Ascending aorta (tissue), 2 donors: ENCODE measurements at places on chromosomes 1 and 21.

- DNase-seq, result no peak
Measured at GRCh38 chr21:30102871-30103270, 63.7 kb downstream of the CLDN17 start.

GRCh38 chr1:106061586-106062495, 994.6 kb upstream of the PRMT6 start:
- no peak for DNase-seq

- no peak for DNase-seq
Measured at GRCh38 chr1:239888639-239889038, 203.0 kb upstream of the FMN2 start.

GRCh38 chr1:9597361-9598315, 8.9 kb downstream of the TMEM201 start:
- DNase-seq, result no peak

DNA sequence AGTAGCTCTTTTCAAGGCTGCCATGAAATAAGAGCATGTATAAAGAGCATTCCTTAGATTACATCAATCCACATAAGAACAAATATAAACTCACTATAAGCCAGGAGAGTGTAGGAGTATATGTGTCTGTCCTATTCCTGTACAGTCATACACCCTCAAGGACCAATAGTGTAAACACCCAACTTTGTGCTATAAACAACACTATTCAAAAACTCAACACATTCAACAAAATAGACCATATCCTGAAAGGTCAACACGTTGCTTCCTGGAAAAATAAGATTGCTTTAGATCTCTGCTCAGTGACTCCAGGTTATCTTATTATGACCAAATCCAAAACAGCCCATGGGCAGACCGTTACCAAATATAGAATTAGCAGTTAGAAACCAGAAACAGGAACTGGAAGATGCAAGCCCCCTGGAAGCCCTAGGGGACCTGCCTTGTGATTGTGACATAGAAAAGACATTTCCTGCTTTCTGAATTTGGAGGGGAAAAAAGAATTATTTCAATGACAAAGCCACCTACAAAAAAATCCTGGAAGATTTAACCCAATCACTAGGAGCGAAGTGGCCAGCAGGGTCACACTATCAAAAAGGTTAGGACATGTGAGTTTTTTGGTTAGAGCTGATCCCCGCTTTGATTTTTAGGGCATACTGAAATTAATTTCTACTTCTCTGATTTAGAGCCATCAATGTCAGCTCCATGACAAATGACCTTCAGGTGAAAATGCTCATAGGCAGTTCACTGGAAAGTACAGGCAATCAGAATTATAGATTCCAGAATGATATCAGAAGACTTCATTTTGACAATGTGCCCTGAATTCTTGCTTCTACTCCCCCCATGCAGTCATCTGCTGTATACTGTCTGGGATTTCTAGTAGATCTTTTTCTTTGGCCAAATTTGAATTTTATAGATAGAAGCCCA, 59.9 kb downstream of the LRRC8C start:
- DNase-seq, result no peak

GRCh38 chr1:72433591-72433990, 151.3 kb upstream of the NEGR1 start:
- no peak for DNase-seq

DNA sequence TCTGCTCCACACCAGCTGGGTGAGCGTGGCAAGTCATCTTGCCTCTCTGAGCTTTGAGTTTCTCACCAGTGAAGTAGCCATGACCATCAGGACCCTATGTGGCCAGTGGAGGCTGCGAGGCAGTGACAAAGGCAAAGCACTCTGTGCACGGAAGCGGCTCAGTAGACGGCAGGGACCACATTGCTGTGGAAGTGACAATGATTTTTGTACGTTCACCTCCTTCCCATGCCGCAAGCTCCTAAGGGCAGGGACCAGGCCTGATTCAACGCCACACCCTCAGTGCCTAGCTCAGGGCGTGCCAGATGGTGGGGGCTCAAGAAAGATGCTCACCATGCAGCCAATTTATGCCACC, 210.5 kb downstream of the MATN1 start:
- DNase-seq, result no peak

DNA sequence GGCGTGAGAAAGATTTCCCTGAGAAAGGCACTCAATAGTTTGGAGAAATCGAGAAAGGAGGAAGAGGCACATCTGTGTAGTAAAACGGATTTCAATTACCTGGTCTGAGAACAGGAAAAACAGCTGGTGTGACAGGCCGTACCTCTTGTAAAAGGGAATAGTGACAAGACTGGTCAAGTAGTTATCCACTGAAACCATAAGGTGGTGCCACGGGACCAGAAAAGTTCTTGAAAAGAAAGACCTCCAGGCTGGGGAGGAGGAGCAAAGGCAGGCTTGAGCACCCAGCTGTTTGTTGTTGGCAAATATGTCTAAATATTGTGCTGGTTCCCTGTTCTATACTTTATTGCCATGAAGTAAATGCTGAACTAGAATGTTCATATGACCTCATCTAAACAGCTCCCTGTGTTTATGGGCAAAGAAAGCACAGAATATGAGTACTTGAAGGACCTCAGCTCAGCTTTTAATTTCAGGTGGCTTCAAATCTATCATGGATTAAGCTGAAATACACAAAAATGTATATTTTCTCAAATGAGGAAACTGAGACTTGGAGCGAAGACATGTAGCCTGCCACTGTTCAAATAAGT, 4.0 kb downstream of the HAO2 start:
- no peak for DNase-seq

- no peak for DNase-seq
Measured at GRCh38 chr1:76038287-76039004, 36.1 kb upstream of the ST6GALNAC3 start.

- DNase-seq, result peak; percentile 52
Measured at GRCh38 chr21:38333301-38334272, 76.8 kb downstream of the KCNJ15 start.

DNA sequence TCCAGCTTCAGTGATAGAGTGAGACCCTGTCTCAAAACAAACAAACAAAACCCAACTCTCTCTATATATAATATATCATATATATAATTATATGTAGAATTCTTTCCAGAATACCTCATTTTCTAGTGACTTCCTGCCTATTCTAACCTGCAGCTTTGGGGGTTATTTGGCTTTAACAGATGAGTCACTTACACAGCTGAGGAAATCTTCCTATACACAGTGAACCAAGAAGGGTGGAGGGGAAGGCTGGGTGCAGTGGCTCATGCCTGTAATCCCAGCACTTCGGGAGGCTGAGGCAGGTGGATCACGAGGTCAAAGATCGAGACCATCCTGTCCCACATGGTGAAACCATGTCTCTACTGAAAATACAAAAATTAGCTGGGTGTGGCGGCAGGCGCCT, 9.2 kb downstream of the RAB29 start:
- no peak for DNase-seq

DNA sequence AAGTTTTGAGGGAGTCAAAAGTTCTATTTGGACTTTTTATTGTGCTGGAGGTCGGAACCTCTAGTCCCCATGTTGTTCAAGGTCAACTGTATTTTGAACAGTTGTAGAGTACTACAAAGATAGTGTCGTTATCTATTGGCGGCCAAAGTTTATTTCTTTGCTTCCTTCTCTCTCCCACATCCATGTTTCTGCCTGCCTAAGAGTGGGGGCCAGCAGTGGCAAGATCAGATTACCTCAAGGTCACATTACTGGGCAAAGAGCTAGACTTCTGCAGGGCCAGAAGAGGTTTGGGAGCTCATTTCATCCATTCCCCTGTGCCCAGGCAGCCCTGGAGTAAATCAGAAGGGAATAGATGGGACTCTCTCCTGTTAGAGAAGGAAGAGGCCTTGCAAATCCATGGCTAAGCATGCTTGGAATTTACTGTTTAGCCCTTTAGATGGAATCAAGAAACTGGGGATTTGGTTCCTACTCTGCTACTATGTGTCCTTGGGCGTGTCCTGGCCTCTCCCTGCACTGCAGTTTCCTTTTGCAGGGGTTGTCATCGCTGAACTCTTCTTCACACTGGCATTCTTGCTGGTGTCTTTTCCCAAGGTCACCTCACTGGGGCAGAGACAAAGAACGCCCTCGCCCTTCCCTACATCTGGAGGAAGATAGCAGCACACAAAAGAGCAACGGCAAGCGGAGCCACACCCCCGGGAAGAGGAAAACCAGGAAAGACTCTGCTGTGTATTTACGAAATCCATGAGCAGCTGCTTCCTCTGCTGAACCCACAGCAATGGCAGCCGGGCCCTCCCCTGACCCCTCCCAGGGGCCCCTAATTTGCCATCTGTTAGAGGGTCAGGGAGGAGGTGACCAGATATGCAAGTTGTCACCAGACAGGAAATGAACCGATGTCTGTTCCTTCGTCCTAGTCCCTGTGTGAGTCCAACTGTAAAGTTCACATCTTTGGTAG, 73.3 kb downstream of the PLPP3 start:
- no peak for DNase-seq

DNA sequence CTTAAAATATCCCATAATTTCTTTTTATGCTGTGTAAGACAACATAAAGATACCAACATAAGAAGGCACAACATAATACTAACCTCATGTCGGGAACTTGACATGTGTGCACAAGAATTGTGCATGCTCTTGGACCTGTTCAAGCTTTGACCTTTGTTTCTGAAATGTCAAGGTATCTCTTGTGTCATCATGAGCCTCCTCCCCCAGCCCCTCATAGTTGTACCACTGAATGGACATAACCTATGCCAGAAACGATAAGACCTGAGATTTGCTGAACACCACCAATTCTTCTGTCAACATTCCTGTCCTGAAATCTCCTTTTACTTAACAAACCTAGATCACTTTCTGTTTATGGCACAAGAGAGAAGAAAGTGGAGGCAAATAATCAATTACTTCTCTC, 29.4 kb upstream of the PROX1 start:
- DNase-seq, result no peak

DNA sequence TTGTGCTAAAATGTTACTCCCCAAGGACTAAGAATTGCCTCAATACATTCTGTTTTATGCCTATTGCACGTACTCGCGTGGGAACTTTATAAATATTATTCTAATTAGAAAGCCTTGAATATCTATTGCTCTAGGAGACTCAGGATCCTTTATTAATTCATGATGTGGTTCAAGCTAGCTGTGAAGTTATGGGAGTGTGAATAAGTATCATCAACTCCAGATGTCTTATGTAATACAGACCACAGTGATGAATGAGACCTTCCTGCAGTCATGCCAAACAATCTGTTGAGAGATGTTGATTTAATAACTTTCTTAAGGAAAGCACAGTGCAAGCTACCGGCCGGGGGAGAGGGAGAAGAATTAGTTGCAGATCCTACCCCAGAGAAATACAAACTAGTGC, 519.2 kb upstream of the ZP4 start:
- no peak for DNase-seq

- DNase-seq, result no peak
Measured at GRCh38 chr21:44438531-44439210, 16.6 kb upstream of the LRRC3 start.

DNA sequence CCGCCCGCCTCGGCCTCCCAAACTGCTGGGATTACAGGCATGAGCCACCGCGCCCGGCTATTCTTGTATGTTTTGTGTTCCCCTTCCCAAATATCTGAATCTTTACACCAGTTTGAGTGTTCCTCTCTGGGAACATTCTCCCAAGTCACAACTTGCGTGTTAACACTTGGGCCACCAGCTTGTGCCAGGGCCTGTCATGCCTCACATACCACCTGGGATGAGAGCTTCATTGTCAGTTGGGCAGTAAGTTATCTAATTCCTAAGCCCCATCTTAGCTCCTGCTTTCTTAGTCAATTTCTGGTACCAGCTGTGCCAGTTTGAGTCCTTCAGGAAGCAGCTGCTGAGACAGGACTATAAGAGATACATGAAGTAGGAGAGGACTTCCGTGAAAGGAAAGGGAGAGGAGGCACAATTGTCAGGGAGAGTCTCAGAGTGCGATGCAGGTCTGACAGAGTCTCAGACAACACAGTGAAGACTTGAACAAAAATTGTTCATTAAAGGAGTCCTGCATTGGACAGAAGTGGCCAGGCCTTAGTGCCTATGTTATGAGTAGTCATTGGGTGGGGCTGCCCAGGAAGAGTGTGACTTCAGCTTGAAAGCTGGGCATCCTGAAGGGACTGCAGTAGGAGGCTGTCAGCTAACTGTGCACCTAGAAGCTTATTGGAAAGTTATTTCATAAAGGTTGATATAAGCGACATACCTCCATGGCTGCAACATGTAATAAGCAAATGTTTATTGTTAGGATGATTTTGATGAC, 17.3 kb downstream of the ZFYVE9 start:
- DNase-seq, result no peak

DNA sequence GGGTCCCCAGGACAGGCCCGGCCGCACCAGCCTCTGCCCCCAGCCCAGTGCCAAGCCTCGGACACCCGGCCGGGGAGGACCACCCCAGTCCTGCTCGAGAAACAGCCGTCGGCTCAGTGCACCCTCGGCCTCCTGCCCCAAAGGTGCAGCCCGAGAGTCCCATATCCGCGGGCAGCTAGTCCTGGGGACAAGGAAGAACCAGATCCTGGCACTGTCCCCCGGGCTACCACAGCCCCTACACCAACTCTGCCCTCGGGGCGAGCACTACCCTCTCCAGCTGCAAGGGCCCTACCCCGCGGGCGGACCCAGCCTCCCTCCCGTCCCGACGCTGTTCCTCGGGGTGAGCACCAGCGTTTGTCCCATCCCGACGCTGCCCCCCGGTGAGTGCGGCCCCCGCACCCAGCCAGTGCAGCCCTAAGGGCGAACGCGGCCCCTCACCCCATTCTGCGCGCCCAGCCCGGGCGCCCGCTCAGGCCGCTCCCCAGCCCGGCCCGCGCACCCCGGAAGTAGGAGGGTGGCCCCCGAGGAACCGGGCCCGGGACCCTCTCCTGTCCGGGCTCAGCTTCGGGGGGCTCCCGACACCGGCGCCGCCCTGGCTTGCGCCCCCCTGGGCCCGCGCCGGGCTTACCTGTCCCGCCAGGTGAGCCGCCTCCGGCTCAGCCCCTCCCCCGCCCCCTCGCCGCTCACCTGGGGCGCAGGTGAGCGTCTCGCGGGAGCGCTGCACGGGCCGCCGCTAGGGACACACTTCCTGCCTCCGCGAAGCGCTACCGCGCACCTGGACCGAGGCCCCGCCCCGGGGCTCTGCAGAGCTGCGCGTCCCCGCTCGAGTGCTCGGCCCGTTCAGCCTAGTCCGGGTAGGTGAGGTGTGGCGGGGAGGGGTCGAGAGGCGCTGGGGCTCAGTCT, at the start of gene KDF1:
TSS of gene KDF1 (minus strand) at position 747 of the 903 bp plus-strand sequence. CDS start 8,088 bp downstream, outside the sequence.
- DNase-seq, result no peak

- DNase-seq, result no peak
Measured at GRCh38 chr21:32946654-32947053, 79.1 kb upstream of the OLIG2 start.

GRCh38 chr1:99551812-99552614, 93.9 kb upstream of the PALMD start:
- no peak for DNase-seq
